Left renal cortex interstitium (tissue), 4 donors: ENCODE measurements at places on chromosomes 1 and 21. TPM values are rescaled to one million over a fixed set of nuclear protein-coding genes. Genes with fewer than 3 reads are reported as not detected.

Gene EPS8L3
- polyA plus RNA-seq = 0.91 TPM

- no peak for DNase-seq
Observed at GRCh38 chr1:109315288-109315687, 8.5 kb upstream of the MYBPHL start.

DNA sequence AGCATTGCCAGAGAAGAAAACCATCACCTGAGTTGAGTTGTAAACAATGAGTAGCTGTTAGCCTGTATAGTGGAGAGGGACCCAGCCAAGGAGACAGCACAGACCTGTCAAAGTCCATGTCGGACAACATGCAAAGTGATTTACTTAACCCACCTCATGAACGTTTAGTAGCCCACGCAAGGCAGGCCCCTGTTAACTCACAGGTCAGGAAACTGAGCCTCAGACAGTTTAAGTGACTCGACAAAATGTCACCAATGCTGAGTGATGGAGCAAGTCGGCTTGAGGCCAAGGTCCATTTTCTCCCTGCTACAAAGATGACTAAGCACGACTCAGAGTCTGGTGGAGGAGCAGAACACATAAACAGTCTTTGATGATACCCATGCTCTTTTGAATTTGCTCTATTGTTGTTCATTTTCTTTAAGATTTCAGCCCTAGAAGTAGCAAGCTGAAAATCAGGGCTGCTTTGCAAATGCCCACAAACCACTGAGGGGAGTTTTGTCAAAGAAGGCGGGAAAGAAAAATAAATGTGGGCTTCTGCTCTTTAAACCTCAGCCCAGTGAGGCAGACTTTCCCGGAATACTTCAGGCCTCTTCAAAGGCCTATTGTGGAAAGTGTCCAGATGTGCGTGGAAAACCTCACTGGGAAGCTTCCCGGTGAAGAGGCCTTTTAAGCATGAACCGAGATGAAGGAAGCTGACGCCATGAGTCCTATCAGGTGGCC lies 83.8 kb upstream of the HOOK1 start:
- no peak for DNase-seq

DNA sequence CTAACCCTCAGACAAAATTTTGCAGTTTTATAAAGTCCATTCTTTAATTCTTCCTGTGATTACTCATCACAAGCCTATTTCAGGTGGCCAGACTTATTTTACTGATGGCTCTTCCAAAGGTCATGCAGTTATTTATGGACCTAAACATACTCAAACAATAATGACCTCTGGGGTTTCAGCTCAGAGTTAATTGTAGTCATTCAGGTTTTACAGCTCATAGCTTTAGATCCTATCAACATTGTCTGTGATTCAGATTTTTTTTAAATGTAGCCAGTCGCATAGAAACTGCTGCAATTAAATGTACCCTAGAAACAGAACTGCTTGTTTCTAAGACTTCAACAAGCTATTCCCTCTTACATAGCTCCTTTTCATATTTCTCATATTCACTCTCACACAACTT lies 270.8 kb downstream of the COL11A1 start:
- no peak for DNase-seq

Gene SAMSN1
- polyA plus RNA-seq = 3.4 TPM

DNA sequence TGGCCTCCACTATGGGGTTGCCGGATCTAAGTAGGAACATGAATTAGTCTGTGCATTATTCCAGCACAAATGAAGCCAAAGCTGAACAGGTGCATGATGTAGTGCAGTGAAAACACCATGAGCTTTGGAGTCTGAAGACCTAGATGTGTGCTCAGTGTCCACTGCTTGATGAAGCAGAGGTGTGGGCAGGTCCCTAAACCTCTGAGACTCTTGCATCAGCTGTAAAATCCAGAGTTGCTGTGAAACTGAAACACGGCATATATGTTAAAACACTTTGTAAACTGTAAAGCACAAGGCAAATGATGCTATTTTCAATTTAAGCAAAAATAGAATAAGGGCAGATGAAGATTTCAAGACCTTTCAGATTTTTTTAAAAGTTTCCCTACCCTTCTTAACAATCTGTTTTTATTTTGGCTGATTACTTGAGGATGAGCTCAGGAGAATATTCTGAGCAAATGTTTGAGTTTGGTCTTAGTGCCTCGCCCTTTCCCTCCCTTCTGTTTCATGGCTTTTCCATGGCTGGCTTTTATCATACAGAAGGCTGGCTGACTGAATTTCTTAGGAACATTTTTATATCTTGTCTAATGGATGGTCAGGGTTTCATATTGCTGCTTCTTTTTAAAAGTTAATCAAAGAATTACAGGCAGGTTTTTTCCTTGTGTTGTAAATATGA lies 221.8 kb downstream of the NTNG1 start:
- DNase-seq = no peak

GRCh38 chr1:42259059-42259738 lies 75.8 kb downstream of the FOXJ3 start:
- DNase-seq = no peak

DNA sequence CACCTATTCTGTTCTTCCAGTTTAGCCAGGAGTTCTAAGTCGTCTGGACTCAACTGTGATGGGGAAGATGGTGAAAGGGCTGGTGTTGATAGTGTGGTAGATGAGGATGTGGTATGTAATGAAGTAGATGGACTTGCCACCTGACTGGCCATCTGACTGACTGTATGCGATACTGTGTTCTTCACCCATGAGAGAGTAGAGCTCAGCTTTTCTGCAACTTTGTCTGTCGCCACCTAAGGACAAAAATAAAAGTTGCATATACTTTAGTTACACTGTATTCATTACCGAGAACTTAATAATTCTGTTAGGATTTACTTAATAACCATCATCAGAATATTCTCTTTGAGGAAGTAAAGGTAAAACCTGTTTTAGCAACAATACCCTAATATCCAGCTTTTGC lies 48.5 kb downstream of the EVI5 start:
- no peak for DNase-seq

DNA sequence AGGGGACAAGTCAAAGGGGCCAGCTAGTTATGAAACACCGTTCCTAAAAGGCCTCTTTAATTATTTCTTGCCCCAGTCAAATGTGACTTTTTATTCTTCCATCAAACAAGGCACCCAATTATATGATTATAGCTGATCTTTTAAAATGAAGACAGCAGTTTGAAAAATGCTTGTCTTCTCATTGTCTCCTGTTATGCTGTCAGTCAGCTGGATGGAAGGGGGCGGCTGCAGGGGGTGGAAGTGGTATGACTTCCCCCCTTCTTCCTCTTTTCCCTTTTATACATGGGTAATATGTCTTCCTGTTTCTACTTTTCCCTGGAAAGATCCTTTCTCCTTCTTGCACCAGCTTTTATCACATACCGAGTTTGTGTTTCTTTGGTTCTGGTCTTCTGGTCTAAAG lies 25.8 kb upstream of the KCNA10 start:
- no peak for DNase-seq

- DNase-seq = no peak
Observed at GRCh38 chr21:28442624-28443023, 550.1 kb downstream of the LTN1 start.

- DNase-seq = no peak
Observed at GRCh38 chr21:19981938-19982337, 1016.3 kb upstream of the NCAM2 start.

GRCh38 chr1:91597215-91597614 lies 96.6 kb downstream of the CDC7 start:
- DNase-seq = no peak
